NAMALWA (cell line): ENCODE measurements at places on chromosomes 13 and 19.

DNA sequence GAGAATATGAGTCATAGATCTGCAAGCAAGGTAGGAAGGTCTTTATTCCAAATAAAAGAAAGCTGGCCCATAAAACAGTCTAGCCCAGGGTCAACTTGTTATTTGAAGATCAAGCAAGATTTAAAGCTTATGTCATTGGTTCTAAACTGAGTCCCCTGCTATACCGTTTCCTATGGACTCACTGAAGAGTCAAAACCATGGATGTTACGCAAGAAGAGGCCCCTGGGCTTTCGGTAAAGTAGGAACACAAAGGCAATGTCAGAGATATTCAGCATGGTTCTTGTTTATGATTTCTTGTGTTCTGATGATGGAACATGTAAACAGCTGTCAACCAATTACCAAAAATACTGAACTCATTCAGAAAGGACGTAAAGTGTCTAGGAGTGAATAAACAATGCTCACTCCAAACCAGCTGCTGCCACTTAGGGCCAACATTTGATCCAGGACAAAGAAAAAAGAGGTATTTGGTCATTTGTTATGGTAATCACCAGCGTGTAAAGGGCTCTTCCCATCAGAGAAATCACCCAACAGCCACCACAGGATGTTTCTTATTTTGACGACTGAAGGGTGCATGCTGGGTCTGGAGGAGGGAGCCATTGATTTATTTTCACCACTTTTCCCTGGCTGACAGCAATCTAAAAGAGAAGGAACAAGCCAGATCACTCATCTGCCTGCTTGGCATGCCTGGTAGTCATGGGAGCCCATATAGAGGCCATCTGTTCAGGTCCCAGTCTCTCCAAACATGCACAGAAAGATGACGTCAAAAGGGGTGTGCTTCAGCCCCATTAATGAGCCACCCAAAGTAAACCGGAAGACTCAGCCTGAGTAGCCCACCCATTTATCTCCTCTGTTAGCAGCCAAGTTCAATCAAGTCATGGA is 68.3 kb downstream of the FGF14 start:
- DNase-seq, result no peak

DNA sequence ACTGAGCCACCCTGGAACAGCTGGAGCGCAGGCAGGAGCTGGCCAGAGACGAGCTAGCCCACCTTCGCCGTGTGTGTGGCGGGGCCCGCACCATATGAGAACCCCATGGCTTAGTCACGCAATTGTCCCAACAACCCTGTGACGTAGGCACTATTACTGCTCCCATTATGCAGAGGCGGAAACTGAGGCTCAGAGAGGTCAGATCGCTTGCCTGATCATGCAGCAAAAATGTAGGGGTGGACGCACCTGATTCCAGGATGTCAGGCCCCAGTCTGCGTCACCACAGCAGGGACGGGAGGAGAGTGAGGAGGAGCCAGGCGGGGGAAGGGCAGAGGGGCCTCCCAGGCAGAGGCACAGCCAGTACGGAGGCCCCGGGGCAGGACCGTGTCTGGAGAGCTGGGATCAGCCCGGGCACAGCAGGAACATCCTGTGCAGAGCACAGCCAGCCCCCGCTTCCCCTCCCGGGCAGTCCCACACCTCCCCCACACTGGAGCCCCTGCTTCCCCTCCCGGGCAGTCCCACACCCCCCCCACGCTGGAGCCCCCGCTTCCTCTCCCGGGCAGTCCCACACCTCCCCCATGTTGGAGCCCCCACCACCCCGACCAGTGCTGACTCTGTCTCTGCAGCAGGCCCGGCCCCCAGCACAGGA is 16.7 kb downstream of the PIP5K1C start:
- DNase-seq, result peak; percentile 27

GRCh38 chr13:63107179-63107943 is 1691.7 kb upstream of the PCDH20 start:
- no peak for DNase-seq

- peak; percentile 46 for DNase-seq
These were observed 48.7 kb downstream of the CCNE1 start for GRCh38 chr19:29860492-29860891.

GRCh38 chr13:63938851-63939250 is 2523.2 kb upstream of the PCDH20 start:
- no peak for DNase-seq

DNA sequence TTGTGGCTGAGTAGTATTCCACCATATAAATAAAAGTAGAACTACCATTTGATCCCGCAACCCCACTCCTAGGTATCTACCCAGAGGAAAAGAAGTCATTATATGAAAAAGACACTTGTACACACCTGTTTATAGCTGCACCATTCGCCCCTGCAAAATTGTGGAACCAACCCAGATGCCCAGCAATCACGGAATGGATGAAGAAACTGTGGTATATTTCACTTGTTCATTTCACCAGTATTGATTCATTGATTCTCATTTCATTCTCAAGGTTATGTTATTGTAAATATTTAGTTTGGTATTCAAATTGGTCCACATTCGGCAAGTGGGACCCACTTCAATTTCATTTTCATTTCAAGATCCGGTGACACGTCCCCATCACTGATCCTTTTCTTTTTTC is 8.2 kb upstream of the RFPL4A start:
- DNase-seq, result no peak

DNA sequence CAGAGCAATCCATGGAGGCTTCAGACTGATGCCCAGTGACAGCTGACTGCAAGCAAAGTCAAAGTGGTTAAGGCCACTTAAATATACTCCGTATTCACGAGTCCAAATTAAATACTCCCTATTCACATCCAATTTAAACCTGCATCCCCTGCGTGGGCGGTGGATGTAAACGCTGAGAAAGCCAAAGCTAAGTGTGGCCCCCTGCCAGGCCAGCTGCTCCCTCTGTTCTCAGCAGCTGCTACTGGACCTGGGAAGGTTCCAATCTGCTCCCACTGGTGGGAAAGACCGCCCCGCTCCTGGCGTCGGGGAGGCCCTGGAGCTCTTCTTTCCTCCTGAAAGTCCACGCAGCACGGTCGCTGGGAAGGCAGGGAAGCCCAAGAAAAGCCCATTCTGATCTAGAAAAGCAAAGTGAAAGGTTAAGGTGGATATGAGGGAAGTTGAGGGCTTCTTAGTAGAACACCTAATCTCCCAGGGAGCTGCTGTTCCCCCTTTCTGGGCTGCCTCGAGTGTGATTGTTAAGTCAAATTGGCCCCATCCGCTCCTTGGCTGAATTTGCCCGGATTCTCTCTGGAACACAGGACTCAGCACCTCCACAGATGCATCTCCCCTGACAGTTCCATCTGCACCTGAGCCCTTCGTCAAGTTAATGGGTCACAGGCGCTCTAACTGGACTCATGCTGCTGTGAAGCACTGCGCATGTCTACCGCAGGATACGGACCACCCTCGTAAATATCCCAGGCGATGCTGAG is 205.5 kb downstream of the USP12 start:
- no peak for DNase-seq

- DNase-seq, result no peak
These were observed 393.8 kb downstream of the PCDH20 start for GRCh38 chr13:61021838-61022237.

GRCh38 chr19:30444253-30444671 is 72.1 kb downstream of the ZNF536 start:
- no peak for DNase-seq

GRCh38 chr13:23715092-23715761 is 145.0 kb downstream of the TNFRSF19 start:
- DNase-seq, result no peak

- DNase-seq, result no peak
These were observed 149.3 kb upstream of the KL start for GRCh38 chr13:32866921-32867320.

DNA sequence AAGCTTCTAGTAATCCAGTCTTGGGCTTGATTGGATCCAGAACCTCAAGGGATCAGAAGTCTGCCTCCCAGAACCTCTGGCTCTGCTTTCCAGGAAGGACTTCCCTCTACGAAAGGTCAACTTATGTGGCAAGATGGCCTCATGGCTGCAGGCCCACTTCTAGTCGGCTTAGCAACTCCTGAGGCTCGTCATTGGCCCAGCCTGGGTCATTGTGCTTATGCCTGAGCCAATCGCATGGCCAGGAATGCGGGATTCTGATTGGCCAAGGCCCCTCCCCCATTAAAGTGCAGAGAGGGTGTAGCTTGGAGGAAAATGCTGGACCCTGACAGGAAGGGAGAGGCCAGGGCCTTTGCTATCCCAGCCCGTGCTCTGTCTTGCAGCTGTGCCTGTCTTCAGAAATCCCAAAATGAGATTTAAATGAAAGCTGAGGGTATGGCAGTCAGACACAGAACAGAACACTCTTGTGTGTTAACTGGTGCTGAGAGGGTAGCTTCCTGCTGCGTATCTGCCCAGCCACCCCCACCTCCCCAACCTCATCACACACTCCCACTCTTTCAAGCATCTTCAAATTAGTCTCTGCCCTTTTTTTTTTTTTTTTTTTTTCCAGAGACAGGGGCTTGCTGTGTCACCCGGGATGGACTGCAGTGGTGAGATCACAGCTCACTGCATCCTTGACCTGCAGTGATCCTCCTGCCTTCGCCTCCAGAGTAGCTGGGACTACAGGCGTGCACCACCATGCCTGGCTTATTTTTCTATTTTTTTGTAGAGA is 5.5 kb upstream of the CCNE1 start:
- no peak for DNase-seq

- DNase-seq, result no peak
These were observed 47.5 kb downstream of the OXGR1 start for GRCh38 chr13:96946709-96947311.

DNA sequence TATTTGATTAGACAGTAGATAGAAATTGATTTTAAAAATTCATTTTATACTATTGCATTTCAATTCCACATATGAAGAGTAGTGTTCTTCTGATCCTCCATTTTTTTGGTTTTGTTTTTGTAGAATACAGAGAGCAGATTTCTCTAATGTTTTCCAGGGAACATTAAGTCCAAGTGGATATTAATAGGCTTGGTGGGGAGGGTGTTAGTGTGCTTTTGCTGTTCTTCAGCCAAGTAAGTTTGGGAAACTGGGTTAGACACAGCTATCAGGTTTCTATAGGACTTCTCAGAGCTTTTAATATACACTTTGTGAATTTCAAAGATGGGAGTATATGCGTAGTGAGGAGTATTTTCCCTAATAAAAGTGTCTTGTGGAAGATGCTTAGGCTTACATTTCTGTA is 21.8 kb downstream of the NAA16 start:
- no peak for DNase-seq

- DNase-seq, result no peak
These were observed 12.5 kb downstream of the ZNF611 start for GRCh38 chr19:52722062-52723003.

DNA sequence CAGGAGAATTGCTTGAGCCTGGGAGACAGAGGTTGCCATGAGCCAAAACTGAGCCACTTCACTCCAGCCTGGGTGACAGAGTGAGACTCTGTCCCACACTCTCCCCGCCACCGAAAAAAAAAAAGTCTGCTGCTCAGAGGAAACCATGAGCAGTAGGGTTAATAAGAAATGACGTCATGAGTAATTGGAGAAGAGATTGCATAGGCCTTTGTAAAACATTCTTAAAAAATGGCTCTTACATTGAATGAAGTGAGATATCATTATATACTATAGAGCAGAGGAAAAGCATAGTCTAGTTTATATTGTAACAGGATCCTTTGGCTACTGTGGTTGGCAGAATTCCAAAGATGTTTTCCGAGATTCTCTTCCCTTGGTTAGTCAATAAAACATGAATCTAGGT is 228.2 kb downstream of the PCDH20 start:
- no peak for DNase-seq

- no peak for DNase-seq
These were observed 12.4 kb downstream of the SBNO2 start for GRCh38 chr19:1161716-1162115.

DNA sequence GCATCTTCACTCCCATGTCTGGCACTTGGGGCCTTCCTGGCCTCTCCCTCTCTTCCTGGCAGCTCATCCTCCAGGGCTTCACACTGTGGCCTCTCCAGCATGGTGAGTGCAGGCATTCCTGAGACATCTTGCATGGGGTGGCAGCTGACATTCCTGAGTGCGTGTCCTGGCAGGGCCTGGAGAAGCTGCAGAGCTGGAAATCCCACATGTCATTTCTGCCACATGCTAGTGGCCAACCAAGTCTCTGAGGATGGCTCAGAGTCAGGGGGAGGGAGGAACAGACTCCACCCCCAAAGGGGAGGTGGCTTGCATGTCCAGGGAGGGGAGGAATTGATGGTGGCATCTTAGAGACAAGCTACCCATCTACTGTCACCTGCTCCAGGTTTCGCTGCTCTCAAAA is 41.6 kb upstream of the AMER2 start:
- no peak for DNase-seq

DNA sequence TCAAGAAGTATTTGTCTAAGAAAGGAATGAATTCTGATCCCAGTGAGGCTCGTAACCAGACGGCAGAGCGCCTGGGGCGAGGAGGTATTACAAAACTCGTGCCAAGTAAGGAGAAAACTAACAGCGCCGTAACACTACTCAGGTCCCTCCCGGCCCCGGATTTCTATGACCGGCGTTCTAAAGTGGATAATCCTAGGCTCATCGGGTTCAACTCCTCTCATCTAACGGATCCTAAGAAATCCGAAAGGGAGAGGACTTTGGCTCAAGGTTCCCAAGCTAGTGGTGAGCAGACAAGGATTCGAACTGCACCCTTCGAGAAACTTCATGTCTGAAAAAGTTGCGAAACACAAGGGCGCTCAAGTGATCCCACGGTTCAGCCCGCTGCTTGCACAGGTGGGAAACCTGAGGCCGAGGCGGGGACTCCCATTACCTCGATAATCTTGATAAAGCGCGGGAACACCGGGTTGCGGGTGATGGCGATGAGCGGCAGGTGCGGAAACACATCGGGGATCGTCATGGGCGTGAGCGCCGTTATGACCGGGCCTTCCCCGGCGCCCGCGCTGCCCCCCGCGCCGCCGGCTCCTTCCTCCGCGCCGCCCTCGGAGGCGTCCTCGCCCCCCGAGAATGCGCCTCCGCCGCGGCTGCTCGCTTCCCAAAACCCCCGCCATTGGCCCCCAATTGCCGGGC is 529 bp downstream of the LONP1 start:
- DNase-seq, result peak; percentile 65

- peak; percentile 27 for DNase-seq
These were observed 163.1 kb downstream of the STK24 start for GRCh38 chr13:98413796-98414195.

DNA sequence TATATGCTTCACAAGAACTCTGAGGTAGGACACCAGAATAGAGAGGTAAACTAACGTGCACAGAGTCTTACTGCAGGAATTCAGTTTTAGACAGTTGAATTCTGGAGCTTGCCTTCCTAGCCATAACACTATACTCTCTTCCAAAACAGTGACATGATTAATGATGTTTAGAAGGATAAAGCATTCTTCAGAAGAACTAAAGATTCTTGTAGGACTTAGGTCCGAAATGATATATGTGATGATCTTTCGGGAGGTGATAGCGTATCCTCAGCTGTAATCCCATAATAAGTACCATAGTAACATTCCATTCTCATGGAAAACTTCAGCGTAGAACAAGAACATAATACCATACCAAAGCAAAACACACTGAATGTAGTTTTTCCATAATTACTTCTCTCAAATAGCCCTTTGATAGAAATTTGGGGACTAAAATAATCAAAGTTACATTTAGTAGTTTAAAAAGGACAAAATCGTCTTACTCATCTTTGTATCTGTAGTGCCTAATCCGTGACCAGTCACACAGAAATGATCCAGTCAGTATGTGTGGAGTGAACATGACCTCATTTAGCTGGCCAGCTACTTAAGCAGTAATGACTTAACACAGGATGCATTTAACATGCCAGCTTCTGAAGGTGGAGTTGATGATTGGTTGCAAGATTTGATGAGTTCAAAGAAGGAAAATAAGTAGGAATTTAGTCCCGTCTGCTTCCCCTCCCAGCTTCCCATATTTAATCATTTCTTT is 38.4 kb downstream of the PIBF1 start:
- DNase-seq, result no peak

GRCh38 chr13:113926951-113927660 is 46.8 kb downstream of the C13orf46 start:
- no peak for DNase-seq
